ENCODE measurements at places on chromosomes 7 and 10. TPM values are rescaled to one million over a fixed set of nuclear protein-coding genes. Genes with fewer than 3 reads are reported as not detected.
A peak's percentile ranks its signal among the peaks of the same experiment; 100 is the strongest.

ZPBP gene
- total RNA-seq = not detected

ASZ1 gene
- total RNA-seq = not detected

LBX1 gene
- total RNA-seq = not detected

HMX2 gene
- not detected for total RNA-seq

DNA2 gene
- total RNA-seq = 9.8 TPM

ACTL6B gene
- not detected for total RNA-seq

DNA sequence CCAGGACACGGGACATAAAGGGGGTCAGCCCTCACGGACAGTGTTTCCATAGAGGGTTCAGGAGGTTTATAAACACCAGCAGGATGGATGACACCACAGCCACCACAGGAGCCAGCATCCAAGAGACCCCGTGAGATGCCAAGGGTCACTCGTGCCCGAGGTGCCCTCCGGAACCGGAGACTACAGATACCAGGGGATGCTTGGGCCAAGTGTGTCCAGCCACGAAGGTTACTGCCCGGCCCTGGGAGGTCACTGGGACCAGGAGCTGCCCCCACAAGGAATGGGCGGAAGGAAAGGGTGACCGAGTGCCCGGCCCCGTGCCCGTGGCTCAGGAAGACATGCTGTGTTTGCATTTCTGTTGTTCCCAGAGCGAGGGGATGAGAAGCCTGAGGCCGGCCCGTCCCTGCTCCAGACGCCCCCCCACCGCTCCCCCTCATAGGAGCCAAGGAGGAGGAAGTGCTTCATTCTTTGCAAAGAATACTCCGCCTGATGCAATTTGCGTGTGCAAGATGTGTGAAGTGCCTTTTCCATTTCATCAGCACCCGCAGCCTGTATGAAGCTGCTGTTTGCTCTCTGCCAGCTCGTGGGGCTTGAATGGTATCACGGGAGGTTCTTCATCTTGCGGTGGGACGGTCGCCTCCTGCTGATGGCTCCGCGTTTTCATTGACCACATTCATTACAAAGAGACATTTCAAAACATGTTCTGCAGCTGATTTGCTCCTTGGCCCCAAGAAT is 176.4 kb downstream of the ELFN1 start:
- H3K27ac ChIP-seq = no peak overlapping the region
- no peak overlapping the region for H3K4me3 ChIP-seq
- peaks cover 7% of the 10 kb centered on the region for H3K36me3 ChIP-seq

DNA sequence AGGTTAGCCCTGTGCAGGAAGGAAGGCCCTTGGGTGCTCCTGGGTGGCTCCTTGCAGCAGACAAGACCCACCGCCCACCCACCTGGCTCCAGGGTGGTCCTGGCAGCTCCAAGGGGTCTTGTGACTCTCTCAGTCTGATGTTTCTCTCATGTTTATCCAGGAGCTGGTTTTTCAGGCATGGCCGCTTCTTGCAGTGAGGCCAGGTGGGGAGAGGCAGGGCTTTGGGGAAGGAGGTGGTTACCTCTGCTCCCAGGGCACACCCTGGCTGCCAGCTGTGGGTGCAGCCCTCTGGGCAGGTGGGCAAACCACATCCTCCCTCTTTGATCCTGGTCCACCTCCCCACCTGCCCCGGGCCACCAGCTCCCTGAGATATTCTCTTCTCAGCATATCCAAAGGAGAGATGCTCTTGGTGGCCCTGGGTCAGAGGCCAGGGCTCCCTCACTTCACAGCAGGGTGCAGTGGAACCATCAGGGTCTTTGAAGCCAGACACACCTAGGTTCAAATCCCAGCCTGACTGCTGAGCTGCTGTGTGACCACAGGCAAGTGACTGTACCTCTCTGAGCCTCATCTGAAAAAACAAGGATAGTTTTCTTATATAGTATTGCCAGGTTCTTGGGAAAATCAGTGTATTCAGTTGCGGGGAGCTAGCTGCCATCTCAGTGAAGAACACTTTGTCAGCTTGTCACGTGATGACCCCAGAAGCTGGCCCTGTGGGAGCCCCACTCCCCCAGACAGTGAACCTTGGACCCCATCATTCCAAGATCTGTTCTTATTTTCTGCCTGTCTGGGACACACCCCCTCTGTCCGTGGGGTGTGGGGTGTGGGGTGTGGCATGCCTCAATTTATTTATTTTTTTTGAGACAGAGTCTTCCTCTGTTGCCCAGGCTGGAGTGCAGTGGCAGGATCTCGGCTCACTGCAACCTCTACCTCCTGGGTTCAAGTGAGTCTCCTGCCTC is 11.5 kb downstream of the GTF2IRD1 start:
- no peaks in the 10 kb centered on the region for H3K36me3 ChIP-seq
- H3K4me3 ChIP-seq = no peak overlapping the region
- peaks cover 3% of the 10 kb centered on the region for H3K4me1 ChIP-seq
- no peaks in the 10 kb centered on the region for H3K27me3 ChIP-seq
- H3K27ac ChIP-seq = peak overlapping the region; percentile 24

DNA sequence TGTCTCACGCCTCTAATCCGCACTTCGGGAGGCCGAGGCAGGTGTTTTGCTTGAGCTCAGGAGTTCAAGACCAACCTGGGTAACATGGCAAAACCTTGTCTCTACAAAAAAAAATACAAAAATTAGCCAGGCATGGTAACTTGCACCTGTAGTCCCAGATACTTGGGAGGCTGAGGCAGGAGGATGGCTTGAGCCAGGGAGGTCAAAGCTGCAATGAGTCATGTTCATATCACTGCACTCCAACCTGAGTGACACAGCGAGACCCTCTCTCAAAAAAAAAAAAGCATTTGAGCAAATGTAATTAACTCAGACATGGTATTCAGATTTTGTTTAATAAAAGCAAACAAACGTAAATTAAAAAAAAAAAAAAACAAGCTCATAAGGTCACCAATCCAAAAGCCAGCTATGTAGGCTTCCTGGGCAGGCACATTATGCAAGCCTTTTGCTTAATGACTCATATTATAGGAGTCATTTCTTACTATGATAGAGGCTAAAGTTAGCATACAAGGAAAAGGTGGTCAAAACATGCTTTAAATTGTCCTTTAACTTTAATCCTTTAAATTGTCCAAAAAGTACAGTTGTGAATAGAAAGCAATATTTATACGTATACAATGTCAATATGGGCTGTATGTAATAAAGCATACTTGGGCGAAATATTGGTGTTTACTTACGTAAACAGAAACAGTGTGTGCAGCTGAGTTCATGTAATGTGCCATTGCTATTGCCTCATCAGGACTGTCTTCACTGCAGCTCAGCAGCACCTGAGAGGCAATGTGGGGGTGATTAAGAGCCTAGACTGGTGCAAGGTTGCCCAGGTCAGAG is 13.0 kb downstream of the AKR1D1 start:
- no peaks in the 10 kb centered on the region for H3K36me3 ChIP-seq
- H3K27me3 ChIP-seq = peaks cover 4% of the 10 kb centered on the region
- H3K4me3 ChIP-seq = no peak overlapping the region
- no peak overlapping the region for H3K27ac ChIP-seq

GRCh38 chr7:22563621-22564241 is 63.7 kb upstream of the STEAP1B start:
- H3K36me3 ChIP-seq = no peaks in the 10 kb centered on the region
- H3K4me3 ChIP-seq = no peak overlapping the region
- peaks cover 24% of the 10 kb centered on the region for H3K27me3 ChIP-seq
- no peak for DNase-seq
- peaks cover 38% of the 10 kb centered on the region for H3K4me1 ChIP-seq

GRCh38 chr10:58981846-58982245 is 194.6 kb upstream of the PHYHIPL start:
- DNase-seq = no peak
- H3K4me1 ChIP-seq = no peaks in the 10 kb centered on the region
- peaks cover 16% of the 10 kb centered on the region for H3K27me3 ChIP-seq
- H3K36me3 ChIP-seq = no peaks in the 10 kb centered on the region

DNA sequence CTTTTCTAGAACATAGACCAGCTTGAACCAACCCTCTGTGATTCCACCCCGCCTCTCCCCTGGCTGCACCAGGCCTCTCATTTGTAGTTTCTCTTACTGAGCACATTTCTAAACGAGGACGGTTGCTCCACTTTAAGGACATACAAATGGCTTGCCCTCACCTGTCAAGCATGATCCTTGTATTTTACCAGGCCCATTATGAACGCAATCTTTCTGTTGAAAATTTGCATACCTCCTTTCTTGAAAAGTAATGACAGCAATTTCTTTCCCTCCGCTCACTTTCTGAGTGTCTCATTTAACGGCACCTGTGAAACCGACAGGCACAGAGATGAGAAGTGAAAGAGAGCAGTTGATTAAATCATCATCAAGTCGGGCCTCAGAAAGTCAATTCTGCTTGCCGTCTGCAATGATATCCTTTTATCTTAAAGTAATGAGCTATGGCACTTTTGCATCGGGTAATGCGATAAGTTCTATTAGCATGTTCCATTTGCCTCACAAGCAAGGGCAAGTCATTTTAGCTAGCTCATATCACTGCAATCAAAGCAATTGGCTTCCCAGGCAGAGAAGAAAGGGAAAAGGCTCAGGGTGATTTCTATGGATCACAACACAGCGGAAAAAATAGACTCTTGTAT is 705.6 kb upstream of the GALNT17 start:
- no peak overlapping the region for H3K27ac ChIP-seq
- H3K27me3 ChIP-seq = no peaks in the 10 kb centered on the region
- H3K4me1 ChIP-seq = peaks cover 3% of the 10 kb centered on the region
- H3K4me3 ChIP-seq = no peak overlapping the region
- no peak for DNase-seq
- H3K36me3 ChIP-seq = no peaks in the 10 kb centered on the region

GRCh38 chr10:100894033-100894432 is 18.7 kb upstream of the SLF2 start:
- no peak overlapping the region for H3K4me3 ChIP-seq
- no peaks in the 10 kb centered on the region for H3K36me3 ChIP-seq
- H3K4me1 ChIP-seq = no peaks in the 10 kb centered on the region
- H3K27ac ChIP-seq = no peak overlapping the region
- H3K27me3 ChIP-seq = peaks cover 33% of the 10 kb centered on the region

DNA sequence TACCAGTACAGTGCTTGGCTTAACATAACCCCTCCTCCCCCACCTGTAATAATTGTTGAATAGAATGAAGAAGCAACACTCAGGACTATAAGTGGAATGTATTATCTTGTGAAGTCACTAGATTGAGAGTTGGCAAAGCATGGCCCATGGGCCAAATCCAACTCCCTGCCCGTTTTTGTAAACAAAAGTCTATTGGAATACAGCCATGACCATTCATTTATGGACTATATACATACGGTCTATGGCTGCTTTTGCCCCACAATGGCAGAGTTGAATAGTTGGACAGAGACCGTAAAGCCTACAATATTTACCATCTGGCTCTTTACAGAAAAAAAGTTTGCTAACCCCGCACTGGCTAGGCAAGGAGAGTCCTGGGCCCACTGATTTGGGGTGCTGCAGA is 48.1 kb upstream of the CYCS start:
- no peak overlapping the region for H3K4me3 ChIP-seq
- no peaks in the 10 kb centered on the region for H3K36me3 ChIP-seq
- DNase-seq = no peak
- no peaks in the 10 kb centered on the region for H3K4me1 ChIP-seq
- no peak overlapping the region for H3K27ac ChIP-seq

GRCh38 chr7:31892099-31892829 is 177.9 kb downstream of the PDE1C start:
- H3K4me3 ChIP-seq = no peak overlapping the region
- DNase-seq = no peak
- peaks cover 6% of the 10 kb centered on the region for H3K27me3 ChIP-seq
- H3K4me1 ChIP-seq = no peaks in the 10 kb centered on the region

- H3K36me3 ChIP-seq = no peaks in the 10 kb centered on the region
- no peak for DNase-seq
- no peaks in the 10 kb centered on the region for H3K4me1 ChIP-seq
- no peaks in the 10 kb centered on the region for H3K27me3 ChIP-seq
These were observed 345.5 kb upstream of the POM121L12 start for GRCh38 chr7:52689912-52690311.

- H3K27ac ChIP-seq = no peak overlapping the region
- no peak overlapping the region for H3K4me3 ChIP-seq
- H3K4me1 ChIP-seq = no peaks in the 10 kb centered on the region
- H3K36me3 ChIP-seq = no peaks in the 10 kb centered on the region
- DNase-seq = no peak
These were observed 21.7 kb downstream of the RNF32 start for GRCh38 chr7:156662277-156662676.

GRCh38 chr7:118087126-118087525 is 96.8 kb upstream of the LSM8 start:
- no peak for DNase-seq
- peaks cover 26% of the 10 kb centered on the region for H3K27me3 ChIP-seq
- H3K27ac ChIP-seq = no peak overlapping the region
- H3K4me3 ChIP-seq = no peak overlapping the region
- H3K36me3 ChIP-seq = no peaks in the 10 kb centered on the region
- H3K4me1 ChIP-seq = no peaks in the 10 kb centered on the region

- no peak for DNase-seq
- no peaks in the 10 kb centered on the region for H3K36me3 ChIP-seq
- H3K4me3 ChIP-seq = no peak overlapping the region
These were observed 33.0 kb downstream of the HK1 start for GRCh38 chr10:69311309-69311708.

- H3K36me3 ChIP-seq = peaks cover 16% of the 10 kb centered on the region
- H3K4me3 ChIP-seq = no peak overlapping the region
- no peaks in the 10 kb centered on the region for H3K4me1 ChIP-seq
- H3K27me3 ChIP-seq = no peaks in the 10 kb centered on the region
- DNase-seq = no peak
- H3K27ac ChIP-seq = no peak overlapping the region
These were observed 15.8 kb downstream of the CALD1 start for GRCh38 chr7:134795231-134795630.

DNA sequence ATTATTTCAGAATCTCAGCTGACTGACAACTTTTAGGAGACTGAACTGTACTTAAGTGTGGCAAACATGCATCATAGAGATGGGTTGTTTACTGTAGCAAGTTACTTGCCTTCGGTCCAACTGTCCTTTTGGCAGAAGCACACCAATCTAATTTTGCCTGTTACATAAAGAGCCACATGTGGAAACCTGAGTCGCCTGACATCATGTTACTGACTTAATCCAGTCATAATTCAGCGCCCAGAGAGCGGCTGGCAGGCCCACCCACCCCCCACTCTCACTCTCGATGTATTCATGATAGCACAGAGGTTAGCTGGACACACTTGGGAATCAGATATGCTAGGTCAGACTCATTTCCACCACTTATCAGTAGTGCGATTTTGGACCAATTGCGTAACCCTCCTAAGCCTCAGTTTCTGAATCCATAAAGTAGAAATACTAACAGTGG is 57.3 kb upstream of the CAPZA2 start:
- no peaks in the 10 kb centered on the region for H3K36me3 ChIP-seq
- peaks cover 4% of the 10 kb centered on the region for H3K27me3 ChIP-seq
- H3K4me1 ChIP-seq = peaks cover 2% of the 10 kb centered on the region
- H3K4me3 ChIP-seq = no peak overlapping the region

GRCh38 chr7:17994079-17994850 is 33.4 kb downstream of the PRPS1L1 start:
- H3K4me3 ChIP-seq = no peak overlapping the region
- no peak for DNase-seq
- H3K27ac ChIP-seq = no peak overlapping the region
- peaks cover 7% of the 10 kb centered on the region for H3K27me3 ChIP-seq

GRCh38 chr7:25964483-25964991 is 187.5 kb upstream of the NFE2L3 start:
- no peak for DNase-seq
- no peak overlapping the region for H3K4me3 ChIP-seq
- no peak overlapping the region for H3K27ac ChIP-seq
- H3K36me3 ChIP-seq = no peaks in the 10 kb centered on the region
